Activated CD8-positive, alpha-beta memory T cell treated with anti-CD3 and anti-CD28 coated beads for 4 hours (primary cell): ENCODE measurements at places on chromosomes 3 and 15.

DNA sequence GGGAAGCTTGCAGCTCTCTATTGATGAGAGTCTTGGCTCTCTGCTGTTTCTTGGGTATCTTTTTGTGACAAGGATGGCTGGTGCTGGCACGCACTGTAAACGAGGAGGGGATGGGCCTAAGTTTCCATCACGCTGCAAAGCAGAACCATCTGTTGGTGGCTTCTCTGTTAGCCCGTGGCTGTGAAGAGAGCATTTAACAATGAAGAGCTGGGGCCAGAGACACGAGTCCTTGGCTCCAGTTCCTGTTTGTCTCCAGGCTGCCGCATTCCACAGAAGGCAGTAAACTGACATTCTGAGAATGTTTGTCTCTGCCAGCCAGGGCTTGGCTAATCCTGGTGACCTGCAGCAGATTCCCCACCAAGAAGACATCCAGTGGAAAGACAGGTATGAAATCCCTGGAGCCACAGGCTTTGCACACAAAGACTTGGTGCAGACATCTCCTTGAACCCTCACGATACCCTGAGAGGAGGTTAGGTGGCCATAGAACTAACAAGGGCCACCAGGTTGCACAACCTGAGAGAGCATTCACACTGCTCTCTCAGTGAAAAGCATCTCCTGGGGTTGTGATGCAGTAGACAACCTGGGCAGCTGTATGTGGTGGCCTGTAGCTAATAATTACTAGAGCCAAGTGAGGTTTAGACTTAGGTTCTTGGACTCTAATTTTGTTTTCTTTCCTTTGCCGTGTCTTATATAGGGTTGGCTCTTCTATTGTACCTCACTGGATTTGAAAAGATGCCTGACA lies 130.9 kb downstream of the ASB7 start:
- DNase-seq: no peak

DNA sequence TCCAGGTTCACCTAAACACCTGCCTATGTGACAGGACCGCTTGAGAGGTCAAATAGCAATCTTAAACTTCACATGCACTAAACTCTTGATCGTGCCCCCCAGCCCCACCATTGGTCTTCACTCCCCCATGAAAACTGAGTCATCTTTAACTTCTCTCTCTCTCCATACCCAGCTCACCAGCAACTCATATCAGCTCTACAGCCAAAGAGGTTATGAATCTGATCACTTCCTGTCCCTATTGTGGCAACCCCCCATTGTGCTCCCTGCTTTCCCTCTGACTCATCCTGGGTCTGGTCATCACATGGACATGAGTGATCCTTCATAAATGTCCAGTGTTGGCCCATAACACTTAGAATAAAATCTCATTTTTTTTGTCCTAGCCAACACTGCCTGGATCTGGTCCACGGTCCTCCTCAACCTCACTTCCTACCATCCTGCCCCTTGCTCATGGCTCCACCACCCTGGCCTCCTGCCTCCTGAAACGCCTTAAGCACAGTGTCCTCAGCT lies 103.4 kb upstream of the HACD2 start:
- DNase-seq: no peak

DNA sequence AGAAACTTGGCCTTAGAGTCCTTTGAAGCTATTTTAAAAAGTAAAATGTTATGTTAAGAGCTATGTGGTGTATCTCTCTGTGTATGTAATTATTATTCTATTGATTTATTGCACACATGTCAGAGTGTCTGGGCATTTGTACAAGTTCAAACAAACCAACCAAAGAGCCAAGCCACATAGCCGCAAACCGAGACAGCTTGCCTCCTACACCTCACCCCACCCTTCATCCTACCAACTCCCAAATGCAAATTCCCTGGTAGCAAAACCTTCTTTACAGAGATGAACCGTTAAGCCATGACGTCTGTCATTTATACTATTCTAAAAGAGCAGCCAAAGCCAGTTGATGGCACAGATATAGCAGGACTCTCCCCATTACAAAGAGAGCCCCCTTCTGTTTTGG lies 332.3 kb downstream of the ERC2 start:
- DNase-seq: no peak

GRCh38 chr3:176951586-176952292 lies 245.5 kb downstream of the TBL1XR1 start:
- no peak for DNase-seq

GRCh38 chr3:45953536-45953935 lies 10.3 kb downstream of the CXCR6 start:
- DNase-seq: no peak

DNA sequence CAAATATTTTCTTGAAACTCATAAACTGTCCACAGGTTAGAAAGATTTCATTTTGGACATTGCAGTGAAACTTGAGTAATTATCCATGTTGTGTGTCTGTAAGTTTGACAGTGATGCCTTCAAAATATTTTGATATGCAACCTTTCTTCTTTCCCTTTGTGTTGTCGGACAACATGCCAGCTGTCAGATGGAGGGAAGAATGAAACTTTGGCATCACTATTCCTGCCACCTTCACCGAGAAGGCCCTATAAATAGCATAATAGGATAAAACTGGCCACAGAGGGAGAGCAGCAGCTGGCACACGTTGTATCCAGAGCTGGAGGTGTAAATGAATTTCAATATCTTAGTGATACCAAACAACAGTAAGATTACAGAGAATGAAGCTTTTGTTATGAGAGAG lies 436.7 kb upstream of the CFAP20DC start:
- DNase-seq: no peak

DNA sequence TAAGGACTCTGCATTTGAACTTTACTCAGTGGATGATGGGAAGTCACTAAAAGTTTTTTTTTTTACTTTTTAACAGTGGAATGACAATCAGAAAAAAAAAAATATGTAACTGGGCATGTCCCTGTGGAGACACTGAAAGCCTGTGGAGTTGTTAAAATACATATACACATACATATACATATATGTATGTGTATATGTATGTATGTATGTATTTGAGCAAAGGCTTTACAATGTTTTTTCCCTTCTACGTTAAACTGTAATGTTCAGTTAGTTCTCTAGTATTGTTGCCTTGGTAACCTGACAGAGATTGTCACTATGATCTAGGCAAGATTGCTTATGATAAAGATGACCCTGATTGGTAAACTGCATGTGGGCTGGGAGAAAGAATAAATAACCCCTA lies 30.3 kb downstream of the NSUN3 start:
- no peak for DNase-seq

- no peak for DNase-seq
Observed at GRCh38 chr15:87817553-87817952, 439.0 kb downstream of the NTRK3 start.

DNA sequence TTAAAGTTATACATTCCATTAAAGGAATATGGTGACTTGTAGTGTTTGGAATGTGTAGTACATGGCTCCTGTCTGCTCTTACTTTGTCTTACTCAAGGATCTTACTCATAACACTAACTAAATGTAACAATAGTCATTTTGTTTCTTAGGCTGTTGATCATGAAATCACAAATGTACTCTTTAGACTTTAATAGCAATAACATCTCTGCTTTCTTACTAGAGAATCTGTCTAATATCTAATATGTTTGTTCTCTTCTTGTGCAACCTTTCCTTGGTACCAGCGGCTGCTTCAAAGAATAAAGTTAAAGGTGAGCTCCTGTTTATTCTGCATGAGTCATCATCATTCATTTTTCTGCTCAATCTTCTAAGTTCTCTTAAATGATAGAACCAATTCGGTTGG lies 767.5 kb downstream of the CADM2 start:
- no peak for DNase-seq

- no peak for DNase-seq
Observed at GRCh38 chr3:119990888-119991287, 103.4 kb downstream of the GSK3B start.

DNA sequence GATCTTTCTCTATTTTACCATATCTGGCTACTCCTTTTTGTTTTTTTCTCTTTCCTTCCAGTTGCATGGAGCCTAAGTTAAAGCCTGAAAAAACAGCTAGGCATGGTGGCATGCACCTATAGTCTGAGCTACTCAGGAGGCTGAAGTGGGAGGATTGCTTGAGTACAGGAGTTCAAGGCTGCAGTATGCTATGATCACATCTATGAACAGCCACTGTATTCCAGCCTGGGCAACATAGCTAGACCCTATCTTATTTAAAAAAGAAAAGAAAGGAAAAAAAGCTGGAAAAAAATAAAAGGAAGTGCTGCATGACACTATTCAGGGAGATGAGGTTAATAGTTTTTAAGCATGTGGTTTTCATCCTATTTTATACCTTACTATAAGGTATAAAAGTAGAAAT lies 4.0 kb upstream of the SKIL start:
- no peak for DNase-seq

DNA sequence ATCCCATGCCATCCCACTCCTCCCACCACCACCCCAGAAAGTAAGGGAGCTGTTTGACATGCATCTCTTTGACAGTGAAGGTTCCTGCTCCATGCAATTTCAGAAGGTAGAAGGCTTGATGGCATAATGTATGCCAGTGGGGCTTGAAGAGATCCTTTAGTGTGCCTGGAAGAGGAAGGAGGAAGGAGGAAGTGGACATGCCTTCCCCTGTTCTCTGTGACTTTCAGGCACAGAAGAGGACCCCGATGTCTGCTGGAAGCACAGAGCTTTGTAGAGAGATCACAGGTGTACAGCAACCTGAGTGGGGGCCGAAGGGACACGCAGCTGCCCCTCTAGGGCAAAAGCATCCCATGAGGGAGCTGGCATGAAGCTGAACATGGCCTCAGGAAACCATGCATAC lies 171.6 kb downstream of the CD47 start:
- no peak for DNase-seq

DNA sequence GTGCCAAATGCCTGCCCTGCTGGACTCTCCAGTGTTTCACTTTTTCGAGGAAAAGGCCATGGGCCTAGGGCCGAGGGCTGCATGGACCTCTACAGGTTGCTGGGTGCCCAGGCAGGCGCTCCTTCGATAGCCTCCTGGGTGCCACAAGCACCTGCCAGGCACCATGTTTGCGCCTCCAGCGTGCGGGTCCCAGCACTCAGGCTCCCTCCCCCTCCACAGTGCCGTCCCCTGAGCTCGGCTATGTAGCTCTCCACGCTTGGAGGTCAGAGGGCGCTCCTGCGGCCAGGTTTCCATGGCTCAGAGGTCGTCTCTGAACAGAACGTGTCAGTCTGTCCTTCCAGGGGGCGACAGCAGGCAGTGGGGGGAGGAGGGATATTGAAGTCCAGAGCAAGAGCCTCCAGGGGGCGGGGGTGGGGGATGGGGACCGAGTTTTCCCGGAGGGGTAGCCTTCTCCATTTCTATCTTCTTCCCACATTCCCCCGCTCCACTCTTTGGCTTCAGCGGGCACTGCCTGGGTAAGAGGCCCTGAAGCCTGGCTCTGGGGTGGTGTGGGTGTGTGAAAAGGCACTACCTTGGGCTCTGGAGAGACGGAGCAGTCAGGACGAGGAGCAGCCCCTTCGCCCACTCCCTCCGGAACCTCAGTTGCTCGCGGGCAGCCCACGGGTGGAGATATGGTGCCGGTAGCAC lies 3.6 kb downstream of the ONECUT1 start:
- no peak for DNase-seq

- DNase-seq: no peak
Observed at GRCh38 chr15:74349241-74349778, 18.1 kb downstream of the CYP11A1 start.

DNA sequence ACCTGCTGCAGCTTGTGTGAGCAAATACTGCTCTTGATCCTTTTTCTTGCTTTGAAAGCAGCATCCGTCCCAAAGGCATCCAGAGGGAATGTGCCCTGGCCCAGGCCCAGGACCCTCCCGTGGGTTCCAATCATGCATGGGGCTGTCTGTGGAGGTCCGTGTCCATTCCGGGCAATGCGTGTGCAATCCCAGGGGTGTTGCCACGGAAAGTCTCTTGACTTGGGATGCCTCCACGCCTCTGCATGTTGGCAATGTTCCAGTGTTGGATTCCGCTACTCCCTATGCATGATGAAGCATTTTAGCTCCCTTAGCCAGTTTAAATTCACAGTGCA lies 105.7 kb downstream of the SNRPN start:
- DNase-seq: no peak

GRCh38 chr3:125213946-125214542 lies 1.5 kb upstream of the SLC12A8 start:
- no peak for DNase-seq

GRCh38 chr15:68114356-68114755 lies 60.2 kb downstream of the PIAS1 start:
- no peak for DNase-seq

- no peak for DNase-seq
Observed at GRCh38 chr15:31274496-31275330, 51.9 kb upstream of the KLF13 start.

DNA sequence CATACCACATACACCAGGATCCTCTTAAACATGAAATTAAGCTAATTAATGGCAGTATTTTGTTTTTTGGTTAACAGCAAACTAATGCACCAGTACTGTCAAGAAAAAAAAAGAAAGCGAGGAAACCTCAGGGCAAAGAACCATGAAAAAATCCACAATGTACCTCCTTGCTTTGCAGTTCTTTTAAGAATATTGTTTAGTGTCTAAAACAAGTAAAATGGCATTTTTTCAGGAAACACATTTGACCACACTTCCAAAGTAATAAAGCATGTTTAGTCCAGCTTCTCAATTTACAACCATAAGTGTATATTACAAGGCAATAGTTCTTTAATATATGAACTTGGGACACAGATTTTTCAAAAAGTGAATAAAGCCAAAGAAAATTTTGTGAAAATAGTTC lies 26.6 kb downstream of the AAGAB start:
- no peak for DNase-seq

GRCh38 chr15:89317186-89317720 lies 17.4 kb downstream of the POLG start:
- DNase-seq: no peak

GRCh38 chr3:134955874-134956273 lies 160.8 kb downstream of the EPHB1 start:
- no peak for DNase-seq

DNA sequence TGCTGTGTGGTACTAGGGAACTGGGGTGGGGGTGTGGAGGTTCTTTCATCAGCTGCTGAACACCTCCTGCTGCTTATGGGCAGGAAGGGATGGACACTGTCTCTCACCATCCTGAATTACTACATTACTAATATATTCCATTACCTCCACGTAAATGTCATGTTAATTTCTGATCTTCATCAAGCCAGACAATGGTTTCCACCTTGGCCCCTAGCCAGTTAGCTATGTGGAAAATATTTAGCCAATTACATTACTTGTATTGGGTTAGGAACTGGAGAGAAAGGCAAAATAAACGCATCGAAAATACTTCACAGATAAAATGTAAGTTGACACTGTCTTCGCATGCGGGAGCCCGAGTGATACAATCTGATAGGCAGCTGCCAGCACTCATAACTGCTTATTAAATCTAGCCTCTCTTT lies 95.1 kb downstream of the FOXP1 start:
- DNase-seq: no peak

DNA sequence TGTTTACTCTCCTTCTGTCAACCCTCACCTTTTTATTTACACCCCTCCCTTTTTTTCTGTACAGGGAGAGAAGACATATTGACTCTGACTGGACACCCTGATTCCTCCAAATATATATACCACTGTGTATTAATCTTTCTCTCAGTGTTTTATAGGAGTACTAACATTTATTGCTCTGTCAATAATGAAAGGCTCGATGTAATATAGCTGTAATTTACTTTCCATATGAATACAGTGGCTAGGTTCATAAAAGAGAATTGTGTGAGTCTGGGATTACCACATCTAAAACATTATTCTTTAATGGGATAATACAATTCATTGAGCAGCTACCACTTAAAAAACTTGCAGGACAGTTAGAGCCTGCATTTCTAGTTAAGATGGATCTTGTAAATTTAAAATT lies 194.3 kb downstream of the SV2B start:
- DNase-seq: no peak

- DNase-seq: no peak
Observed at GRCh38 chr3:187516446-187517185, 148.4 kb downstream of the RTP4 start.
